Fibroblast of mammary gland (primary cell): ENCODE measurements at places on chromosomes 2 and 18.
A peak's percentile ranks its signal among the peaks of the same experiment; 100 is the strongest.

GRCh38 chr2:27025861-27026851 lies 6.6 kb upstream of the TMEM214 start:
- no peak for DNase-seq

GRCh38 chr18:50622865-50623393 lies 63.0 kb downstream of the MAPK4 start:
- DNase-seq = no peak

DNA sequence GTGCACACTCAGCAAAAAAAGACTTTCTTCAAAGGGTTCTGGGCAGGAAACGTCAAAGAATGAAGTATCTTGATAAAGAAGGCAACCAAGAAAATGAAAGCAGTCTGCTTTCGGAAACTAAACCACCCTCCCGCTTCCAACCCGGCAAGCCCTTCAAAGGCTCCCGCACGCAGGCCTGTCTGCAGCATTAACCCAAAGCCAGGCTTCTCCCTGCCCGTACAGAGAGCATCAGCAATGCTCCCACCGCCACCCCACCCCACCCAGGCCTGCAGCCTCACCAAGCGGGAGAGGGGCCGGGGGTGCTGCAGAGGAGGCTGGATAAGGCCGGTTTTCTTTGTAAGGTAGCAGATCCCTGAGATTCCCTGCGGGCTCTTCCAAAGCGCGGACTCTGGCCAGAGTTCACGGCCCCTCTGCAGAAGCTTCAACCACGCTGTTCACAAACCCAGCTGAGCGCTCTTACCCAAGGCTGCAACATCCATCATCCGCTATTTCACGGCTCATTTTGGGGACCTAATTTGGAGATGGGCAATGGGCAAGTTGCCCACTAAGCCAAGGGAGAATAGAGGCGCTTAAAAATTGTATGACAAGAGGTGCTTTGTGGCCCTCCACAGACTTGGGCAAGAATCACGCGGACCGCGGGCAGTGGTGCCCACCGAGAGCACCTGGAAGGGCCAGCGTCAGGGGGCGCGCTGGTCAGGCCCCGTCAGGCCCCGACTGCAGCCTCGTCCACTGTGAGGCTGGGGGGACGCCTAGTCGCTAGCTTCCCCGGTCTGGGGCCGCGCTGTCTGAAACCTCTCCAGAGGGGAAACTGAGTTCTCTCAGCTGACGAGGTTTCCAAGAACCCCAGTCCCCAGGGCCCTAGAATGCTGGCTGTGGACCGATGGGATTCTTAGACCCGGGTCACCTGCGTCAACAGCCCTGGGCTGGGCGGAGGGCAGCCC lies 225.4 kb upstream of the ID2 start:
- no peak for DNase-seq

- peak; percentile 73 for DNase-seq
These were observed at the start of gene DRC1 for GRCh38 chr2:26401739-26402541. Gene DRC1, plus strand, starts transcription at chr2:26401920. Its CDS starts 70 bp downstream, at chr2:26401990.

- DNase-seq = no peak
These were observed 50.0 kb upstream of the ZFP36L2 start for GRCh38 chr2:43276266-43276941.

GRCh38 chr18:3025544-3025943 lies 12.6 kb upstream of the LPIN2 start:
- DNase-seq = no peak

DNA sequence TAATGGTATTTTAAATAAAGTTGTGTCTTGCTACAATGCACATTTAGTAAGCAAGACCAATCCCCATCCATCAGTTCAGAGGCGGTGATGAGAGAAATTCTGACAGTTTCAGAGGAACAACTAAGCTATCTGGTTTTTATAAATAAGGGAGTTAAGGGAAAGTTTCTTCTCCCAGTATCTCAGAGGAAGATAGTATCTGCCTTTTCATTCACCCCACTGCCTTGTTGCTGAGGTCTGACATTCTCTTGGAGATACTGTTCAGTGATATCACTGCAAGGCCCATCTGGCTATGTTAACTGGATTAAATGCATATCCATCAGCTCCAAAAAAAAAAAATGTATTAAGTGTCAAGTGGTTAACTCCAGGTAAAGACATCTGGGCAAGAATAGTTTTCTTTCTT lies 47.9 kb downstream of the RBMS1 start:
- DNase-seq = no peak

GRCh38 chr2:7379799-7380198 lies 462.6 kb downstream of the RNF144A start:
- DNase-seq = no peak

DNA sequence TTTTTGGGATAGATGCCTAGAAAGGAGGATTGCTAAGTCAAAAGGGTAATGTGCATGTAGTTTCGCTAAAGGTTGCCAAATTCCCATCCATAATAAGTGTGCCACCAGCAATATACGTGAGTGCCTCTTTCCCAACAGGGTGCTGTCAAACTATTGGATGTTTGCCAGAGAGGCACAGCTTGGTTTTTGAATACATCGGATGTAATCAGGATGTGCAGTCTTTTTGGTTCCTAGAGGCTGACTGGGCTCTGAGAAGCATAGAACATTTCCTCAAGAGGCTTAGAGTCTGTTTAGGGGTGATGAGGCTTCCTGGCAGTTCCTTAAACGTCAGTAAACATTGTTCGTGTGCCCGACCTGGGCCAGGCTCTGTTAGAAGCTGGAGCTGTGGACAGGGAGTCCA lies 28.0 kb downstream of the AGAP1 start:
- peak; percentile 29 for DNase-seq

DNA sequence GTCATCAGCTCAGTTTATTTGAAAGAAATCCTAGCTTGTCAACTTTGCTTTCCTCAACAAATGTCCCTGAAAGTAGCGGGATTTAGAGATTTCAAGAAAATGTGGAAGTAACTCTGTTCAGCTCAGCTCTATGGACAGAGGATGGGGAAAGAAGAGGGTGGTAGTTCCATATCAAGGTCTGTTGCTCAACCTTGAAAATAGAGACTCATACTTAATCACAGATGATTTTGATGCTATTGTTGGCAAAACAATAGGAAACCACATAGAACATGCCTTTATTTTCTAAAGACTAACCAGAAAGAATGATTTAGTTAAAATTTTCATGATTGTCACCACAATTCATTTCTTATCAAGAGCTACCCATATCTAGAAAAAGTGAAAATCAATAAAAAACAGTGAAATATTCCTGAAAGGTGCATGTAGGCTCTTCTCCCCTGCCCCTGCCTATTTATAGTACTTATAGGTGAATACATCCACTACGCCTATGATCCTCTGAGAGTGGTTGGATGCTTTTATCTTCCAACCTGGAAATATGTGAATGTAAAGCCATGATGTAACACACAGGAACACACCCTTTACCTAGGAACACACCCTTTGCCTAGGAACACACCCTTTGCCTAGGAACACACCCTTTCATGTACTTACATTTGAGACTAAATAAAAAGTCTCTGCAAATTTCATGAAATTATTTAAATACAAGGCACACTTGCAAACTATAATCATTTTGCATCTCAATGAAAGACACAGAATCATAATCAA lies 65.8 kb downstream of the ETAA1 start:
- peak; percentile 42 for DNase-seq

DNA sequence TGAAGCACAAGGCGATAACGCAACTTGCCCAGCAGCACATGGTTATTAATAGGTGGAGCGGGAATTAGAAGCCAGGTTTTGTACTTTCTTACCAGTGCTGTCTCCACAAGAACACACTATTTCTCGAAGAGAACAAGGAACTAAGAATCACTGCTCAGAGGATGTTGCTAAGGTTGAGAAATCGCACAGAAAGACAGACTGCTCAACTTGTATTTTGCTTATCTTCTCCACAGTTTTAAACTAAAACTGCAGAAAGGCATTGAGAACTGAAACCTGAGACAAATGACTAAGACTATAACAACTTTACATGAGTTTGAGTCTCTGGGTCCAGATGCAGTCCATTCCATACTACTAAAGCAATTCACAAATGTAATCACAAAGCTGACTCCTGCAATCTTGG lies 6.2 kb downstream of the PRKD3 start:
- DNase-seq = peak; percentile 55

GRCh38 chr2:216603010-216603883 lies 30.0 kb upstream of the IGFBP2 start:
- no peak for DNase-seq

- no peak for DNase-seq
These were observed 67.4 kb downstream of the MEP1B start for GRCh38 chr18:32257084-32257785.

GRCh38 chr2:69271831-69272257 lies 115.2 kb downstream of the GFPT1 start:
- DNase-seq = peak; percentile 70

- DNase-seq = no peak
These were observed 177.0 kb downstream of the LDLRAD4 start for GRCh38 chr18:13395577-13395976.
